ENCODE measurements at places on chromosomes 12 and 14. TPM values are rescaled to one million over a fixed set of nuclear protein-coding genes. Genes with fewer than 3 reads are reported as not detected.

Gene RPGRIP1
- not detected for total RNA-seq

Gene IAPP
- not detected for total RNA-seq

GRCh38 chr14:92877757-92878431, 45.1 kb upstream of the CHGA start:
- DNase-seq: no peak

DNA sequence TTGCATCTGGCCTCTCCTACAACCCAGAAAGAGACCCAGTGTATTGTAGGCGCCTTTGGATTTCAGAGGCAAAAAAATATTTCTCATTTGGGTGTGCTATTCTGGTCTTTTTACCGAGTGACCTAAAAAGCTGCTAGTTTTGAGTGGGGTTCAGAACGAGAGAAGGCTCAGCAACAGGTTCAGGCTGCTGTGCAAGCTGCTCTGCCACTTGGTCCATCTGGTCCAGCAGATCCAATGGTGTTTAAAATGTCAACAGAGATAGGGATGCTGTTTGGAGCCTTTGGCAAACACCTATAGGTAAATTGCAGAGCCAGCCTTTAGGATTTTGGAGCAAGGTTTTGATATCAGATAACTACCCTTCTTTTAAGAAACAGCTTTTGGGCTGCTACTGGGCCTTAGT, 25.3 kb upstream of the DYRK2 start:
- DNase-seq: no peak

Gene TRIM9
- 0.30 TPM for total RNA-seq

Gene TMBIM4
- total RNA-seq: 65.7 TPM

Gene ESR2
- not detected for total RNA-seq

- DNase-seq: no peak
Measured at GRCh38 chr12:80212938-80213645, 113.8 kb downstream of the OTOGL start.

- no peak for DNase-seq
Measured at GRCh38 chr12:124592481-124593160, 25.2 kb upstream of the NCOR2 start.

Data from activated CD4-positive, alpha-beta T cell treated with anti-CD3 and anti-CD28 coated beads, Interleukin-2, amount 10 ng/mL, durations not matched to agents 7 days and 5 days (primary cell).